Right forelimb (tissue), 1 donor: ENCODE measurements at places on chromosomes 5 and 9.

DNA sequence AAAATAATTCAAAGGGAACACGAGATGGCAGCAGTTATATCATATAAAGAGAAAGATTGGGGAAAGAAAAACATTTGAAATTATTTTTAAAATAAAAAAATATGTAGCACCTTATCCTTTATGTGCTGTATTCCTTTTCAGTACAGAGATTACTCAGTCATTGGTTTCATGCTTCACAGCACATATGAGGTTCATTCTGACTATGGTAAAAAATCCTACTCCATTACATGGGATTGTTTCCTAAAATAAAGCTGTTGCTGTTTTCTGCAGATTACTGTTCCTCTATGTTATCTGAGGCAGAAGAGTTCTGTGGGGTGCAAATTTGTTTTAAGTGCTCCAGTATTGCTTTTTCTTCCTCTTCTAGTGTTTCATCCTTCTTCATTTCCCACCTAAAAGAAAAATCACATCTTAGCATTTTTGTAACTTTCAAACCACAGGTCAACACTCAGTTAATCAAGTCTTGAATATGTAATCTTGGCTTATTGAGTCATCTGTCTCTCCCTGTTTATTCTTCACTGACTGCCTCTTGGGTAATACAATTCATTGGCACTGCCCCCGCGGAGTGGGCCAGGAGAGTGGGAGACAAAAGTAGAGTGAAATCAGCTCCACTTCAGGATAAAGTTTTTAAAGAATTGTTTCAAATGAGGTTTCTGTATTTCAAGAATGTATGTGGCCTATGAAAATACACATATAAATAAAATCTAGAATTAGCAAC is 412.5 kb upstream of the POU5F2 start:
- no peak for DNase-seq

DNA sequence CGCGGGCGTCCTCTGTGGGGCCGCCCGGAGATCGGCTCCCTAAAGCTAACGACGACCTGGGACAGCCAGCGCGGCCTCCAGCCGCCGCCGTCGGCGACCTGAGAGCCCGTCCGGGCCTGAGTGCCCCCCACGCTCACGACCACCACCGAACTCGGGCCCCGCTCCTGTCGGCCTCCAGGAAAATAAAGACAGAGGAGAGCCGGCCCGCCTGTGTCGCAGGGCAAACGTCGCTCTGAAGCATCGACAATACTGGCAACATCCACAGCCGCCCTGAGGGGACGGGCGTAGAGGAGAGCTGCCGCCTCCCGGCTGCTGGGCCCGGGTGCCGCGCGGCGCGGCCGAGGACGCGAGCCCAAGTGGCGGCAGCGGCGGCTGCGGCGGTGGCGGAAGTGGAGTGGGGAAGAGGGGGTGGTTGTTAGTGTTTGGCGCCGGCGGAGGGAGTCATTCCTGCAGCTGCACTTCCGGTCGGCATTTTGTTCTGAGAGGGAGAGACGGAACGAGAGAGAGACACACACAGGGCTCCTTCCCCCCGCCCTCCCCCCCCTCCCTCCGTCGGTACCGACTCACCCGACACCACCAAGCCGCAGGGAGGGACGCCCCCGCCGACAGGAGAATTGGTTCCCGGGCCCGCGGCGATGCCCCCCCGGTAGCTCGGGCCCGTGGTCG is at the start of gene NIPBL:
TSS of gene NIPBL (plus strand) at position 471 of the 666 bp plus-strand sequence. CDS start 76,928 bp downstream, outside the sequence.
- peak; percentile 91 for DNase-seq

DNA sequence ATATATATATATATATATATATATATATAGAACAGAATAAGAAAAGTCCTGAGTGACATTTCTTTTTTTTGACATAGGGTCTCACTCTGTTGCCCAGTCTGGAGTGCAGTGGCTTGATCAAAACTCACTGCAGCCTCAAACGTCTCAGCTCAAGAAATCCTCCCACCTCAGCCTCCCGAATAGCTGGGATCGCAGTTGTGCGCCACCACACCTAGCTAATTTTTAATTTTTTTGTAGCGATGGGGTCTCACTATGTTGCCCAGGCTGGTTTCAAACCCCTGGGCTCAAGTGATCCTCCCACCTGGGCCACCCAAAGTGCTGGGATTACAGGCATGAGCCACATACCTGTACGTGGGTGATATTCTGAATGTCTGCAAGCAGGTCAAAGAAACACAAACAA is 48.3 kb downstream of the SPRY4 start:
- DNase-seq, result no peak

GRCh38 chr9:135903786-135904520 is 3.4 kb downstream of the CAMSAP1 start:
- DNase-seq, result no peak

- no peak for DNase-seq
Observed at GRCh38 chr5:164224772-164225171, 719.4 kb downstream of the MAT2B start.

GRCh38 chr5:79999722-80000121 is 8.7 kb upstream of the MTX3 start:
- DNase-seq, result no peak

DNA sequence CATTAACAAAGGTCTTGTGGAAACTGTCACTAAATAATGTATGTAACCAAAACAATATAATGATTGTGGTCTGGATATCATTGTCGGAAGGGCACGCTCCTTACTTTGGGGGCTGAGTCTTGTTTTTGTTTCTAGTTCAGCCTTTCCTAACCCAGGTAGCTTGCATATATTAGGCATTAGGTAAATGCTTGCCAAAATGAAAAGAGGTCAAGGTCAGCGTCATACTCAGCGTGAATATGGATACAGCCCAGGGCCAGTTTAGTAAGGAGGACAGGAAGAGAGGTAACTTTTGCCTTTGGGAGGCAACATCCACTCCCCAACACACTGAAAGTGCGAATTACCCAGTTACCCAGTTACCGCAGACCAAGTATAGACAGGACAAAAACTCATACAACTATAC is 171.4 kb downstream of the RAB3C start:
- DNase-seq, result no peak

GRCh38 chr5:134371834-134372340 is 518 bp downstream of the UBE2B start:
- DNase-seq, result peak; percentile 73

GRCh38 chr9:32989660-32990059 is 11.8 kb downstream of the APTX start:
- no peak for DNase-seq

- DNase-seq, result no peak
Observed at GRCh38 chr9:137044502-137045177, 1.3 kb downstream of the NPDC1 start.

GRCh38 chr9:94511134-94511954 is 43.5 kb upstream of the PCAT7 start:
- no peak for DNase-seq

DNA sequence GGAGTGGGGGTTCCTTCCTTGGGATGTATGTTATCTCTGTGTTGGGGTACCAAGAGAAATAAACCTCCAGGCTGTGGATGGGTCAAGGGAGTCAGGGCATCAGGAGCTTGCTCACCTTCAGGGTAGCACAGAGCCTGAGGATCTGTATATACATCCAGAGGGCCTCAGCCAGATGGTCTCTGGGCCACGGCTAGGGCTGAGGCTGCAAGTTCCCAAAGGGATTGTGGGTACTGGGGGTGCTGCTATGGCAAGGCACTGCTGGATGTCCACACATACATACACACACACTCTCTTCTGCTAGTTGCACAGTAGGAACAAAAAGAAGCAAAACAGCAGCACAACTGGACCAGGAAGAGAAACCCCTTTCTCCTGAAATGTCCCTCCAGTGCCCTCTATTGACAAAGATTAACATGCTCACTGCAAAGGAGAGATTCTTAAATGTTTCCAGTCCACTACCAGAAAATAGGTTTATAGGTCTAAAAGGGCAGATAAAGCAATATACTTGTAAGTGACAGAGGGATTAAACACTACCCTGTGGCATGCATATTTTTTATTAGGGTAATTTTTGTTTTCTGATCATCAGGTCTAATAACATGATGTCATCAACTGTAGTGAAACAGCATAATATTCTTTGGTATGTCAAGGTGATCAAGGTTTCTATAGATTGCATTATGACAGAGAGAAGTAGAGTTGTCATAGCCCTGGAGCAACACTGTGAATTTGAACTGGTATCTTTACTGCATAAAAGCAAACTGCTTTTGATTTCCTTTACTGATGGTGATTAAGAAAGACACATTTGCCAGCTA is 56.3 kb upstream of the KCNN2 start:
- no peak for DNase-seq

GRCh38 chr5:11385901-11386293 is 518.3 kb downstream of the CTNND2 start:
- DNase-seq, result no peak

GRCh38 chr5:174083056-174083827 is 37.7 kb downstream of the NSG2 start:
- no peak for DNase-seq

DNA sequence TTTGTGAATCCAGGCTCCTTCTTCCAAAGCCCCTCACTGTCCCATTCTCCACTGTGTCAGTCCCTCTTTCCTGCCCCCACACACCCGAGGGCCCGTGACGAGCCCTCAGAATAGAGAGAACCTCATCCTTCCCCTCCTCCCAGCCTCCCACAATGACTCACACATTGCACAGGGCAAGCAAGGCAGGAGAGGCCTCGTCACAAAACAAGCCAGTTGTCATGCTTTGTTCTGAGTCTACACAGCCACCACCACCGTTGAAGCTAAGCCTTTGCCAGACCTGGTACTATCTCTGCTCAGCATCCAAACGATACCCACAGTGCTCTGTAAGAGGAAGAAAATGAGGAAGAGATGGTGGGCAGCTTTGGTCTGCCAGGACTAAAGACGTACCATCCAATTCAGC is 142.2 kb upstream of the ZNF366 start:
- no peak for DNase-seq

GRCh38 chr5:9861666-9862256 is 231.6 kb upstream of the TAS2R1 start:
- no peak for DNase-seq

DNA sequence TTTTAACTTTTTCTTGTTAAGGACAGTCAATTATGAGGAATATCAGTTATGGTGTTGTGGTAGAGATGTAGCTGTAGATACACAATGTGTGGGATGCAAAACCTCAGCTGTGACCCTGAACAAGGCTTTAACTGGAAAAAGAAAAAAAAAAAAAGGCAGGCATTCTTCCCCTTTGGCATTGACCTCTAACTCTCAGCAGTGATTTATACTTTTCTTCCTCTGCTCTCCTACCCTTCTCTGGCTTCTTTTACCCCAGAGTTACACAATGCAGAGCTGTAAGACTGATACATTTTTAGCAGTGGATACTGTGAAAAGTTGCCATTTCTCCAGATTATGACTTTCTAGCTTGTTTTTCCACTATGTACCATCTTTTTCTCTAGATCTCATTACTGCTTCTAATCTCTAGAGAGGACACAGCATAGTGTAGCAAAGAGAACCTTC is 2.0 kb downstream of the CTNNAL1 start:
- DNase-seq, result no peak

GRCh38 chr5:50898966-50899365 is 232.5 kb downstream of the PARP8 start:
- no peak for DNase-seq

GRCh38 chr9:136110082-136111061 is 8.3 kb downstream of the TMEM250 start:
- peak; percentile 66 for DNase-seq

GRCh38 chr5:135071311-135071710 is 37.3 kb upstream of the PITX1 start:
- peak; percentile 31 for DNase-seq

GRCh38 chr5:83048277-83048676 is 28.9 kb downstream of the TMEM167A start:
- no peak for DNase-seq

- no peak for DNase-seq
Observed at GRCh38 chr9:110928599-110928998, 109.7 kb downstream of the LPAR1 start.

- no peak for DNase-seq
Observed at GRCh38 chr5:61023131-61023530, 78.1 kb downstream of the NDUFAF2 start.

DNA sequence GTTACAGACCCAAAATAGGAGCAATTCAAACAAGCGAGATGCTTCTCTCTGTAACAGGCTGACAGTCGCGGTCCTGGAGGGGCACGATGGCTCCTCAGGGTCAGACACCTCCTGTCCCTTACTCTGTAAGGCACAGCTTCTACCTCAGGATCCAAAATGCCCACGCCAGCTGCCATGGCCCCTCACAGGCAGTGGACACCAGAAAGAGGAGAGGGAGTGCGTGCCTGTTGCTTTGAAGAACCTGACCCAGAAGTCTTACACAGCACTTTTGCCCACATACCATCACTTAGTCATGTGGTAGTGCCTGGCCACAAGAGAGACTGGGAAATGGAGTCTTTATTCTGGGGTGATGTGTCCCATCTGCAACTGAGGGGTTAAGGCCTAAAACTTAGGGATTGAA is 11.6 kb upstream of the ABL1 start:
- DNase-seq, result no peak

DNA sequence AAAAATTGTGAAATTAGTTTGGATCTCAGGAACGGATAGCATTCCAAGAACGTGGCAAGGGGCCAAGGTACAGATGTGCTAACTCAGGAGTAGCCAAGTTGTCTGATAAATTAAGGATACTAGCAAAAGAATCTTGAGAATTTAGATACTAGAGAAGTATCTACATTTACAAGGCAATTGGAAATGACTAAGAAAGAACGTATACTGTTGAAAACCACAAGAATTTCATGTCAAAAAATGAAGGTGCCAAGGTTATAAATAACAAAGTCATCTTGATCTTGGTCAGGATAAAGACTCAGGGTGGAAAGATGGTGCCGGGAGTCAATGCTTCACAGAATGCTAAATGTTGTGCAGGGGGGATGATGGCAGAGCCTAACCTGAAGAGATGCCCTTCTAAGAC is 19.2 kb downstream of the CAPSL start:
- DNase-seq, result no peak

DNA sequence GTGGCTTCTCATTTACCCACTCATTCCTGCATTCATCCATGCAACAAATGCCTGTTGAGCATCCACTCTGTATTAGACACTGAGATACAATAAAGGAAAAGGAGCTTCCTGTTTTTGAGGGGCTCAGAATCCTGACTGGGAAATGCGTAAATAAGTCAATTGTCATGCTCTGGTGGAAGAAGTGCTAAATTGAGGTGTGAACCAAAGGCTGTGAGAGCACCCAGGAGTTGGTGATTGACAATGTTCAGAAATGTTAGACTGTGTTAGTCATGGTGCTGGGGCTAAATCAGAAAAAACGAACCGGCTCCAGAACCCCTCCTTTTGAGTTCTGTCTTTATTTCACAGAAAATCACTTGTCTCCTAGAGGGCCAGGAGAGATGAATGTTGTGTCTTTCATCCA is 558.6 kb upstream of the SGCD start:
- DNase-seq, result no peak

DNA sequence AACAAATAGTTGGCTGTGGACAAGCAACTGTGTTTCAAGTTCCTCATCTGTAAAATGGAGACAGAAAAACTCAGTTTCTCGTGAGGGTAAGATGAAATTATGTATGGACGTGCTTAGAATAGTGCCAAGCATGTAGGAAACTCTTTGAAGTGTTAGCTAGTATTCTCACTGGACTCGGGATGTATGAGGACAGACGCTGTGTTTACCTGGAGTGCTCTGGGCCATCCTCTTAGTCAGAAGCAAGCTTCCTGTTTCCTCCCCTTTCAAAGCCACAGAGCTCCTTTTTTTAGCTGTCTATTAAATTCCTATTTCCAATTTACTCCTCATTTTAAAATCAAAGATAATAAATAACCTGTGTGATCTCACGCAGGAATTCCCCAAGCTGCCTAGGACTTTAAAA is 23.8 kb upstream of the IQGAP2 start:
- no peak for DNase-seq

- no peak for DNase-seq
Observed at GRCh38 chr5:159902444-159903121, 13.7 kb upstream of the ADRA1B start.
